ENCODE measurements at places on chromosomes 2 and 18.

GRCh38 chr2:26706616-26707473 is 14.3 kb downstream of the KCNK3 start:
- no peak for DNase-seq

DNA sequence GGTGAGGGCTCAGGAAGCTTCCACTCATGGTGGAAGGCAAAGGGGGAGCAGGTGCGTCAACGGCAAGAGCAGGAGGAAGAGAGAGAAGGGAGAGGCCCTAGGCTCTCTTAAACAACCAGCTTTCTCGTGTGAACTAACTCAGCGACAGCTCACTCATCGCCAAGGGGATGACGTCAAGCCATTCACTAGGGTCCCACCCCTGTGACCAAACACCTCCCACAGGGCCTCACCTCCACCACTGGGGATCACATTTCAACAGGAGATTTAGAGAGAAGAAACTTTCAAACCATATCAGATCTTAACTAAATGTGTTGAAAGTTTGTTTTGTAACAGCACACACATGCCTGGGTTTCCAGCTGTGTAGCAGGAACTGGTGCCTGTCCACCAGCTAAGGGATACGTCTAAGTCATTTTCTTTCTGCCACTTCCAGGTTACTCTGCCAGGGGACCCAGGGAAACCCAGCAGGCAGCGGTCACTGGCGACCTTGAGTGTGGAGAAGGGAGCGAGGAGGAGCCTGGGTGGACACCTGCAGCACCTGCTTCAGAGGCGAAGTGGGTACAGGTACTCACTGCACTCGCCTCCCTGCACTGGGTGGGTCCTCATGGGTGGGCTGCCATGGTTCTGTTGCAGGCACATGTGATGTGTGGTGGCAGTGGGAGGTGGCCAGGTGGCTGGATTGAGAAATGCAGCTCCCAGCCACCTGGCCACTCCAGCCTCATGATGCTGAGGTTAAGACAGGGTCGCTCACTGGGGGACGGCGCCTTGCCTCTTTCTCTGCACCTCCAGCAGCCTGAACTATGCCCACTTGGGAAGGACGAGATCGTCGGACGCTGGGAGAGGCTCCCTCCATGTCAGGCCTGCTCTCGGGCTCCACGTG is 8.4 kb upstream of the GPC1 start:
- no peak for DNase-seq

DNA sequence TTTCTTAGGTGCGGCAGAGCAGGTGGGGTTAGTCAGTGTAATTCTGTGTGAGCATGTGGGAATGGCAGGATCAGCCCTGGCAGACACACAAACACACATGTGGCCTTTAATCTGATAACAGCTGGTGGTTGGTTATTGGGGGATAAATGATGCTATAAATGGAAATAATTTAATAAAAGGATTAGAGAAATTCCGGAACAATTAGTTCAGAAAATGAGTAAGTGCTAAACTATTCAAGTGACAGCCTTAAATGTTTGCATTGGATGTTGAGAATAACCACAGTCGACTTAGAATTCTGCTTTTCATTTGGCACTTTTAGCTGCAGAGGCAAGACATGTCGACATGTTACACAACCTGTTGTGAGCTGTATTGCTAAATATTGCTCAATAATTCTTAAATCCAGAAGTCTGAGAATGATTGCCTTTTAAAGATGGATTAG is 7.2 kb downstream of the SMYD1 start:
- DNase-seq: no peak

- no peak for DNase-seq
These were observed 8.4 kb upstream of the SERPINB8 start for GRCh38 chr18:63961435-63961980.

GRCh38 chr2:96739076-96739632 is 710 bp downstream of the LMAN2L start:
- no peak for DNase-seq

- no peak for DNase-seq
These were observed 105.6 kb downstream of the PRPF40A start for GRCh38 chr2:152611458-152612231.

GRCh38 chr2:240922245-240922981 is 16.3 kb downstream of the CROCC2 start:
- DNase-seq: no peak

DNA sequence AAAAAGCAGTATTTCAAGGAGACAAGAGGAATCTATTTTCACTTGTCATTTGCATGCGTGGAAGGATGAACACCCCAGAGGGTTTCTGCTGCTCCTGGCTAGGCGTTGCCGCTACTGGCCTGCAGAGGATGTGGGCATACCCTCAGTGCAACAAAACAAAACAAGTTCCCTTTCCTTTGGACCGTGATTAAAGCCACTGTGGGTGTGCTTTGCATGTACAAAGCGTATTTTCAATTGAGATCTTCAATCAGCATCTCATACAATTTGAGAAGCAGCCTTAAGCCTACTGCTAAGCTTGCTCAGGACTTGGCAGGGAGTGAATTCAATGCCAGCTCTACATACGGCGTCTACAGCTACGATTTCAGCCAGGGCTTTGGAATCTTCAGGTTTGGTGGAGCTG is 298.4 kb downstream of the LPIN1 start:
- DNase-seq: no peak

- no peak for DNase-seq
These were observed 33.0 kb downstream of the VAPA start for GRCh38 chr18:9946831-9947230.

DNA sequence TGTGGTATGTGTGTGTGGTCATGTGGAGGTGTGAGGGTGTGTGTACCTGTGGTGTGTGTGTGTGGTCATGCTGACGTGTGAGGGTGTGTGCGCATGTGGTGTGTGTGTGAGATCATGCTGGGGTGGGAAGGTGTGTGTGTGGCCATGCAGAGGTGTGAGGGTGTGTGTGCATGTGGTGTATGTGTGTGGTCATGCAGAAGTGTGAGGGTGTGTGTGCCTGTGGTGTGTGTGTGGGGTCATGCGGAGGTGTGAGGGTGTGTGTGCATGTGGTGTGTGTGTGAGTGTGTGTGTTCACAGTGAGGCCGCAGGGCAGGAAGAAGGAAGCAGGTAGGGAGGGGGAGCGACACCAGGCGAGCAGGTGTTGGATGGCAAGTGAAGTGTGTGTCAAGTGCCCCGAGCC is 259.0 kb downstream of the LOXHD1 start:
- no peak for DNase-seq

GRCh38 chr2:28538652-28539051 is 42.8 kb downstream of the PLB1 start:
- DNase-seq: no peak

DNA sequence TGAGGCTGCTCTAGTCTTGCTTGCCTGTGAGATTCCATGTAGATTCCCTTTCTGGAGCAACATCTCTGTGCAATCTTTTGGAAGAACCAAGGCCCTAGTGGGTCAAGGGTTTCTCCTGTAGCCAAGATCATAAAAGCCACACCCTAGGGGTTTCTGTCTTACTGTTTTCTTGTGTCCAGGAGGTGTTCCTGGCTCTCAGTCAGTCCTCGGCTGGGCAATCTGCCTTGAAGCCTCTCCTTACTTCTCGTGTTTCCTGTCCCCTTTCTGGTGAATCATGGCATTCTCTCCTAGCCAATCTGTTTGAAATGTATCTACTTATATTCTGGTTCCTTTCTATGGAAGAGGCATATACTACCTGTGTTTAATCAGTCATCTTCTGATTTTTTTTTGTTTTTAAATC is 484.8 kb upstream of the UBE2E3 start:
- no peak for DNase-seq

GRCh38 chr2:1818811-1819210 is 74.5 kb upstream of the PXDN start:
- DNase-seq: no peak

- DNase-seq: peak; percentile 7
These were observed 61.2 kb downstream of the ACYP2 start for GRCh38 chr2:54176577-54176976.

- DNase-seq: no peak
These were observed 208.4 kb upstream of the ZNF521 start for GRCh38 chr18:25560369-25560768.

GRCh38 chr2:208929139-208929864 is 494.5 kb upstream of the MAP2 start:
- peak; percentile 64 for DNase-seq

DNA sequence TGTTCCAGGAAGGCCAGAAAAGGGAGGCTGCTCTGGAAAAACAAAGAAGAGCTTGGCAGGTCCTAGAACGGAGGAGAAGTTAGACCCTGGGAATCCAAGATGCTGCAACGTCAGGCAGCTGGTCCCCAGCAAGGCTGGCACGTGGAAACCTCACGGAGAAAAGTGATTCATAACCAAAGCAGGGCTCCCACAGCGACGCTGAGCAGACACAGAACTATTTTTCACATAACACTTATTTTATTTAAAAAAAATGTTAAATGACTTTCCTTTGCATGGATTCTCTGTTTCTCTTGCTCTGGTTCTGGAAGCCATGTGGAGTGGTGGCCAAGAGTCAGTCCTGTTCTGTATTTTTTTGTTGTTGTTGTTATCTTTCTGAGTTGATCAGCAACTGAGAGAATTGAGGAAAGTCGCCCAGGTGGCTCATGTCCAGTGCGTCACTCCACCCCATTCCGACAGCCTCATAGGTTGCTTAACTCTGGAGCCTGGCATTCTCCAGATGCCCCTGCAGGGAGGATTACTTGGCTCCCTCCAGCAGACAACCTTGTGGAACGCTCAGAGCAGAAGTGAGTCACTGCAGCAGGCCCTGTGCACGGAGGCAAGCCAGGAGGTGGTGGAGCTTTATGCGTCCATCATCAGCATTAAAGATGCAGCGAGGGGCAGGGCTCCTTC is 229.9 kb upstream of the HDAC4 start:
- DNase-seq: no peak

DNA sequence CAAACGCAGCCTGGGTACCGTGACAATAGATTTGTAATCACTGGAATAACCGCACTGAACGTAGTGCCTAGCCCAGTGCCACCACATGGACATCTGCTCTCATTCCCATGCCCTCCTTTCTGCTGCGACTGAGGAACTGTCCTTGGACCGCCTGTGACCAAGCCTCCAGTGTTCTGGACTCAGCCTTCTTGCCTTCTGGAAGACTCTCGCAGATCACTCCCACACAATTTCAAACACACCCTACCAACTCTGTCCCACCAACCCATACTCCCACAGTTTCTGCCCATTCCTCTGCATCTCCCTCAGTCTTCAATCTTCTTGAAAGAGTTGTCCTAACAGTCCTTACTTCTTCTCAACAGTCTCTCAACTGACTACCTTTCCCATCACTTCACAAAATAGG is 2.1 kb downstream of the RNF149 start:
- no peak for DNase-seq

DNA sequence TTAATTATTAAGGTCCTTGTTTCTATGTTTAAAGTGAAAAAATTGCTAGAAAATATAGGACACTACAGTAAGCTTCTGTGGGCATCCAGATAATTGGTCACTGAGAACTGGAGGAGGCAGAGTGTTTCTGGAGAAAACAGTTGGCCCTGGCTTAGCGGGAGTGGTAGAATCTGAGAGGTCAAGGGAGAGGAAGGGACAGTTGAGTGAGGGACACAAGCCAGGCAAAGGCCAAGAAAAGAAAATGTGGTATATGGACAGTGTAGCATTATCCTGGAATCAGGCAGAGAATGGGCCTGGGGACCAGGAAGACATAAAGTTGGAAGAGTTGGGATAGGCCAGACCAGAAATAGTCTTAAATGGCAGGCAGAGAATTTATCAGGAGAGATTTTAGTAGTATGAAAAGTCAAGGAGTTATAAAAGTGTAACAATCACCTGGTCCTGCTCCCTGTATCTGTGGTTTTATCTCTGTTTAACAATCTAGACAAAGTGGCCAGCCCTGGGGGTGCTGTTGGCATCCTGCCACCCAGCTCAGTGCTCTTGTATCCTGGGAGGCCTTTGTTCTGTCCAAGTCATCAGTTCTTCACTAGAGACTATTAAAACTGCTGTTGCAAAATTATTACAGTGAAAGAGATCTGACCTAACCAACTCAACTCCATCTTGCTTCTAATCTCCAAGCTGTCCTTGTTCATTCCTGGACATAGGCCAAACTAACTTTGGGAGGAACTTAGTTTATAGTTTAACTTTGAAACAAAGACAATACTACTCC is 15.4 kb upstream of the MSGN1 start:
- no peak for DNase-seq

DNA sequence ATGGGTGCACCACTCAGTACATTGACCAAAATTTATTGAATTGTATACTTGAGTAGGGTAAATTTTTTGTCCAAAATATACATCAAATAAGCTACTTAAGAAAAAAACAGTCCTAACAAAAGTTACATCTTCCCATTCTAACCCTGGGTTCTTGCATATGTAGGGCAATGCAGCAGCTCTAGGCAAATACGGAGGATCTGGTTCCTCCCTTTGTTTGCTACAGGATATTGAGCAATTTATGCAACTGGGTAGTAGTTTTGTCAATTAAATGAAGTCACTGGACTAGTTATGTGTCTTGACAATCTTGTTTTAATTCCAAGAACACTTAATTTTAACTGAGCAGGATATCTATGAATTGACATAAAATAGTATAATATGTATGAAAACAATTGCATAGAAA is 1507.2 kb upstream of the PIK3C3 start:
- DNase-seq: no peak

DNA sequence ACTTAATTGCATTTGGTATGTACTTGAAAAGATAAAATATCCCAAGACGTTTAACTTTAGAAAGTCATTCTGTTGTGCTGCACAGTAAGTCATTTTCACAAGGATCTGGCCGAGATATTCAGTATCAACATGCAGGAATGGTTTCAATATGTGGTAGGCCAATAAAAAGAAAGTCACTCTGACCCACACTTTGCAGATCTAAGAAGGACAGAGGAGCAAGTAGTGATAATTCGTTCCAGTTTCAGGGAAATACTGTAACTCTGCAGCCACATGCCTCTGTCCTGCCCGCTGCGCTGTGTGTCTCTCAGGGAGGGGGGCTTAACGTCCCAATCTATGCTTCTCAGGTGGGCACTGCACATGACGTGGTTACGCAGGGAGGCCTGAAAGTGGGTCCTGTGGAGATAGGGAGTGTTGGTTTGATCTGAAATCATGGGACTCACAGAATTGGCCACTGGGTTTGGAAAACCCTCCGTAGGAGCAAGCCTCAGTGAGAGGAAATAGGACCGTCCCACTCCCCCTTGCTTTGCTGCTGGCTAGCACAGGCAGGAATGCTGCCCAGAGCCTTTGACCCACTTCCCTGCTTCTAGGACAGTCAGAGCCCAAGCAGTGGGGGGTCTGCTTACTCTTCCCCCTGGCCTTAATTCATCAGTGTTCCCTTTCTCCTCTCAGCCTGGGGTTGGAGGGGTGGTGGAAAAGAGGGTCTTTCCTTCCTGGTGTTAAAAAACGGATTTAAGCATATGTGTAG is 314.7 kb upstream of the SPRED2 start:
- no peak for DNase-seq

- DNase-seq: no peak
These were observed 1.4 kb upstream of the SERTAD2 start for GRCh38 chr2:64655018-64655664.
